ENCODE measurements at places on chromosomes 5 and 9.

DNA sequence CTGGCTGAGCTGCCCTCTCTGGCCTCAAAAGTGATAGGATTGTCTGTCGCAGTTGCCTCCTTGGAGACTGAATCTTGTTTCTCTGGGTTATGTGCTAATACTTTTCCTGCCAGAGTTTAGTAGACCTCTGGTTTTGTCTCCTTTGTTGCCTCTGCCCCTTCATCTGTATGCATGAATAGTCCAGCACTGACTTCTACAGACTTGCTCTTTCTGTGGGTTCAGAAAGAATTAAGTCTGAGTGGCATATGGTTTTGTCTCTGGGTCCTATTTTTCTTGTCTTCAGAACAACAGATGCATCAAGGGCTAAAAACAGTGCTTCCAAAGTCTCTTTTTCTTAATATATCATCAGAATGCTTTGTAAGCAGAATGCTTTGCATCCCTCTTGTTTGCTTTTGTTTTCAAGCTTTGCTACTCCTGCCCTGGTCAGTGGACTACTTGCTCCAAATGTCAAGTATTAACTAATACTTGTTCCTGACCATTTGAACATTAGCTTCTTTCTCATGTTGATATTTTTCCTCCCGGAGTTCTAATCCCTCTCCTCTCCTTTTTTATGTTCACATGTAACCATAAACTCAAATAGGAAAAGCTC lies 131.7 kb downstream of the UNC13B start:
- DNase-seq, result no peak

- DNase-seq, result no peak
These were observed 76.9 kb downstream of the LHX2 start for GRCh38 chr9:124088476-124088837.

DNA sequence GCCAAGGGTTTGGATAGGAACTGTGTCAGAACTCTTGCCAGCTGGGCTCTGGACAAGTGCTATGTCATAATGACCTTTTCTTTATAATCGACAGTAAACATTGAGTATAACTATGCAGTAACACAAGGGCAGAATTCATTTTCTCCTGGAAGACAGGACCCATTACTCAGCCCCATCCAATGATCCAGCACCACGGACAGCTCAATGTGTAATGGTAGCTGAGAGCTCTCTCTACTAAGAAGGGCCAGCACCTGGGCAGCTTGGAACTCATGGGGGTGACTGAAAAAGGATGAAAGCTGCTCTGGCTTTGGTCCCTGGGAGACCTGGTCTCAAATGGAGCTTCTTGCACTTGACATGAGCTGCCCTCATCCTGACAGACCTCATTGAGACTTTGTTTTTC lies 347.8 kb downstream of the TRIM32 start:
- no peak for DNase-seq

DNA sequence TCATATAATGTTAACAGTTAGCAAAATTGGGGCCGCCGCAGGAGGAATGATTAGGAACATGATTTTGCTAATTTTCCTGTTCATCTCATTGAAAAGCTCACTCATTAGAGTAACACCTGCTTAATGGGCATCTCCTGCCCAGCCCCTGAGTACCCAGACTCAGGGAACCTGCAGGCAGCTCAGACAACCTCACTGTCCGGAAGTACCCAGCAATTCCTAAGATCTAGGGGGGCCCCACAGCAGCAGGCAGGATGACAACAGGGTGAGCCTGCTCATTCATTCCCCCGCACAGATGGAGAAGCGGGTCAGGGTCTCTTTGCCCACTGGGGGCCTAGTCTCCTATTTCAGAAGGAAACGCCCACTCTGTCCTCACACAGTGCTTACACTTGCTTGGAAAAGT lies 12.6 kb downstream of the FAM78A start:
- DNase-seq, result no peak

GRCh38 chr5:172646716-172647285 lies 5.7 kb downstream of the NEURL1B start:
- no peak for DNase-seq

DNA sequence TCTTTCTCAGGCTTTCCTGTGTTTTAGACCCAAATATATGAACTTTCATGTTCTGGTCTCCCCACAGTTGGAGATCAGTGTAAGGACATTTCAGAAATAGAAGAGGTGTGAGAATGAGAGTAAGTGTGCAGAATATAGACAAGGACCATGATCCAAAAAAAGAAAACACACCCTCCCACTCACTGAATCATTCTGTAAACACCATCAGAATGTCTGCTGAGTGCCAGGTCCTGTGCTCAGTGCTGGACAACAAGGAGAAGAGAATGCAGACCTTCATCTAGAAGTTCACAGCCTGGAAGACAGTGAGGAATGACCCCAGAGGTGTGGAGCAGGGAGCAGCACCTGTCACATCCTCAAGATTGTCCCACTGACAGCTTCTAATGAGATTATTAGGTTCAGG lies 19.1 kb upstream of the SH3RF2 start:
- no peak for DNase-seq

DNA sequence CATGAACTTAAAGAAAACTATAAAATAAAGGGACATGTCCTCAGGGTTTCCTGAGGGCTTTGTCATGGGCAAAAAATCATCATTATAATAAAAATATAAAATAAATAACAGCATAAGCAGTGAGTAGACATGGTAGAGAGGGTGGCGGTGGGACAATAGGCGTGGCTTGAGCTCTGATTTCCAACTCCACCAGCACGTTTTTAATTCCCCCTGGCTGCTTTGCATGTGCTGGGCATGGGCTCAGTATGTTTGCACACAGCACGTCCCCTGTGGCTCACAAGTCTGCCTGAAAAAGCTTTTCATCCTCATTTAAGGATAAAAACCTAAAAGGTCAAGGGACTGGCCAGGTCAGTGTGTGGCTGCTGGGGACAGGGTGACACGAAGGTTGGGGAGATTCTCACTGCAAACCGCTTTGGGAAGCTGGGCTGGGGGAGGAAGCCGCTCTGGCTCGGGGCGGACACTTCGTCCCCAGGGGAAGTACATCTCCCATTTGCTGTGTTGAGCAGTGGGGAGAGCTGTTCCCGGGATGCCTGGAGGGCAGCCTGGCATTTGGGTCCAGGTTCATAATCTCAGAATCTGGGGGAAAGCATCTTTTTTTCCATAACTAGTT lies 32.6 kb downstream of the NKX2-5 start:
- DNase-seq, result no peak

DNA sequence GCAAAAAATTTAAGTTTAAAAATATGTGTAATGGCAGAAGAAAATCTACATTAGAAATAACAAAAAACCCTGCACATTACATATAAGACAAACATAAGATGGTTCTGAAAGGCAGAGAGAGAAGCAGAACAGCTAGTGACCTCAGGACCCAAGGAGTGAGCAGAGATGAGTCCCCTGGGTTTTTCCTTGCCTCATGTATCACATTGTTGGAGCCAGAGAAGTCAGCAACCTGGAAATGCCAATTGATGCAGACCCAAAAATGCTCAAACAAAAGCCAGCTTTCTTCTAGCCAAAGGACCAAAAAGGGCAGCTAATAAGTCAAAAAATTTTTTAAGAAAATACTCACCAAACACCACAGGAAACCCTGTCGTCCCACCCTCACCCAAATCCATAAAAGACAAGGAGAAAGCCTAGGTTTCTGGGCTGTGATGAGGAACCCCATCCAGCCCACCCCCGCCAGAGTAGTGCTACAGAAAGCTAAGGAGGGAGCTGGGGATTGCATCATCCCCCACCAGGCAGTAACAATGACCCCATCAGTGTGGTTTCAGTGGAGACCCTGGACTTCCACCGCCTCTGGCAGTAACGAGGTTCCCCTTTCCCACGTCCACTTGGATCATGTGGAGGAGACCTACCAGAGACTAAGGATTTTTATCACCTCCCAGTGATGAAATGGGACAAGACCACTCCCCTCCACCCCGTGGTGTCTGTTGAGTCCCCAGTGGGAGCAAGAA lies 17.6 kb downstream of the DENND1A start:
- no peak for DNase-seq

- no peak for DNase-seq
These were observed 42.0 kb downstream of the ARHGEF28 start for GRCh38 chr5:73668017-73668416.

- DNase-seq, result no peak
These were observed 190.3 kb upstream of the NMUR2 start for GRCh38 chr5:152595405-152595804.

- DNase-seq, result no peak
These were observed 240.9 kb downstream of the GABRB2 start for GRCh38 chr5:161305601-161306000.

DNA sequence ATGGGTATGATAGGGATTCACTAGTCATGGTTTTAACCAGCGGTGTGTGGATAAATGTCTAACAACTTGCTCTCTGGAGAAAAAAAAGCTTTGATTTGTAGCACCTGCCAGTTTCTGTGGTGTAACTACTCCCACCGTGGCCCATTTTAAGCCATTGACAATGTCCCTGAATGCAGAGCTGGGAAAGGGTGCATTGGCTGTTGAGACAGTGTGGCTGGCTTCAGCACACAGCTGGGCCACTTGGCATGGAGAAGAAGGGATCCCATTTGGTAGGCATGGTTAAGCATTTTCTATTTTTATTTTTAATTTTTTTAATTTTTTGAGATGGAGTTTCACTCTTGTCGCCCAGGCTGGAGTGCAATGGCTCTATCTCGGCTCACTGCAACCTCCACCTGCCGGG lies 31.5 kb upstream of the SYNPO start:
- no peak for DNase-seq

- no peak for DNase-seq
These were observed 22.0 kb downstream of the EXOC3 start for GRCh38 chr5:464843-465590.

- DNase-seq, result no peak
These were observed 140.8 kb downstream of the FGF1 start for GRCh38 chr5:142544946-142545649.

GRCh38 chr5:61477788-61478187 lies 145.7 kb downstream of the ZSWIM6 start:
- DNase-seq, result no peak

- no peak for DNase-seq
These were observed 30.8 kb downstream of the OR1J1 start for GRCh38 chr9:122446819-122447484.

DNA sequence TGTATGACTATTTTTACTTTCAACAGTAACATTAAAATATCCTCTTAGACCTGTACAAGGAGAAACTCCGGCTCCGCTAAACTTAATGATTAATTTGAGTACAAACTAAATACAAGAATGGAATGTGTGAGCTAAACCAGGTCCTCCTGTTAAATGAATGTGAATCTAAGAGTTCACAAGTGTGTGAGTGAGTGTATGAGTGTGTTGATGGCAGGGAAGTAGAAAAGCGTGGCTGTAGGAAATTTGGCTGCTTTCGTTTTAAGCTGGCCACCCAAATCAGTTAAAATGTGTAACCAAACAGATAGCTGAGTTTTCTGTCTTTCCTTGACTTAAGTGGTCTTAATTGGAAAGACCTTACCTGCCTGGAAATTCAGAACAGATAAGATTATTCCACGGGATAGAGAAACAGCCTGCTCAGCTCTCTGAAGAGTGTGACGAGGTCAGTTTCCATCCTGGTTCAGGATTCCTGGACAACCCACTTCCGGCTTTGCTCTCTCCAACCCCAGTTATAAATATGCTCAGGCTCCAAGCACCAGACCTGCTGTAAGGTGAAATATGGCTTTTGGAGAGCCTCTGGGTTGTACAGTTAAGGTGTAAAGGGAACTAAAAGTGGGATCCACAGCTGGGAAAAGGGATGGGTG lies 908.6 kb upstream of the EDIL3 start:
- DNase-seq, result no peak

DNA sequence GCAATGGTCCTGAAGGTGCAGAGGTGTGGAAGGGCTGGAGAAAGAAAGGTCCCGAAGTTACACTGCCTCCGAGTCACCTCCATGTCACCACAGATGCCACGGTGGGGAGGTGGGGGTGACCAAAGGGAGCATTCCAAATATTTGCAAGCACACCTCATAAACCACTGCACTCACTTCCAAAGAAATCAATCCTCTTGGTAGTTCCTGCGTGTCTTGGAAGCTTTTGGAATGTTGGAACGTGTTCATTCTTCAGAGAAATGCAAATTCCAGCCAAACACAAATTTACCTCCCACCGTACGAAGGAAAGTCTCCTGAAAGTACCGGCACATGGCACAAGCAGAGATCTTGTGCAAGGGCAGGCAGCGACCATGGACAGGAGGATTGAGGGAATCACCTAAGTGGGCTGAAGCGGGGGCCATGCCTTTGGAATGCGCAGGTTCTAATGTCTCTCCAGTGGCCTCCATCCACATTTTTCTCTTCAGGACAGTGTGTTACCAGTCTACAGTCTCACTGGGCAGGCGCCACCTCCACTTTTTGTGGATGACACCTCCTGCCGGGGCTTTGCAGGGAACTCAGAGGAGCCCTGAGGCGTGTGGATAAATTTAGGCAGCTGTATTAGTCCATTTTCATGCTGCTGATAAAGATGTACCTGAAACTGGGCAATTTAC lies 54.0 kb downstream of the NSUN2 start:
- no peak for DNase-seq

GRCh38 chr9:23771746-23772384 lies 54.2 kb downstream of the ELAVL2 start:
- DNase-seq, result no peak

DNA sequence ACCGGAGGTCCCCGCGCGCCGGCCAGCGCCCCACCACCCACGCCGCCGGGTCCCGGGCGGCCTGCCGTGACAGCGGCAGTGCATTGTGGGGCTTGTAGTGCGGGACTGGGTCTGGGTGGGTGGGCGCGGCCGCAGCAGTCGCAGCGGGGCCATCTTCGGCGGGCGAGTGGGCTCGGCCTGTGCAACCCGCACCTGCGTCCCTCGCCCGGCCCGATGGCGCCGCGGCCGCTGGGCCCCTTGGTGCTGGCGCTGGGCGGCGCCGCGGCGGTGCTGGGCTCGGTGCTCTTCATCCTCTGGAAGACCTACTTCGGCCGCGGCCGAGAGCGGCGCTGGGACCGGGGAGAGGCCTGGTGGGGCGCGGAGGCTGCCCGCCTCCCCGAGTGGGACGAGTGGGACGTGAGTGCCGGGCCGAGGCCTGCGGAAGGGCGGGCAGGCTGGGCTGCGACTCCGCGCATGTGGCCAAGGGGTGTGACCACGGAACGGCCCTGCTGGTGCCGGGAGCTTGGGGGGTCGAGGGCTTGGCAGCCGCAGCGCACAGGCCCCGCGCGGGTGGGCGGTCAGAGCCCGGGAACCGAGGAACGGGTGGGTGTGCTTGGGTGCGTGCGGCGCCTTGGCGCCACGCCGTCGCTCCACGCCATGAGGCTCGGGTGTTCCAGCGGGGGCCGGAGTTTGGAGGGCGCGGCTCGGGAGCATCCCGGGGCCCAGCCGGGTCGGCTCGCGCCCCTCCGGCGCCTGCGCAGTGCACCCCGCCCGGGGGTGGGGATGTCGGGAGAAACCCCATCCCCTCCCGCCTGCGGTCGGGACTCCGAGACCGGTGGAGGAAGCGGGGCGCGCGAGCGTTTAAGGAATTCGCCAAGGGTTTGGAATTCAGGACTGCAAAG lies at the start of gene ARL10:
ARL10 (plus strand) TSS at position 137 of the 881 bp plus-strand sequence; CDS start at position 214, 77 bp downstream.
- no peak for DNase-seq
